ENCODE measurements at places on chromosomes 5 and 9. TPM values are rescaled to one million over a fixed set of nuclear protein-coding genes. Genes with fewer than 3 reads are reported as not detected.

DNA sequence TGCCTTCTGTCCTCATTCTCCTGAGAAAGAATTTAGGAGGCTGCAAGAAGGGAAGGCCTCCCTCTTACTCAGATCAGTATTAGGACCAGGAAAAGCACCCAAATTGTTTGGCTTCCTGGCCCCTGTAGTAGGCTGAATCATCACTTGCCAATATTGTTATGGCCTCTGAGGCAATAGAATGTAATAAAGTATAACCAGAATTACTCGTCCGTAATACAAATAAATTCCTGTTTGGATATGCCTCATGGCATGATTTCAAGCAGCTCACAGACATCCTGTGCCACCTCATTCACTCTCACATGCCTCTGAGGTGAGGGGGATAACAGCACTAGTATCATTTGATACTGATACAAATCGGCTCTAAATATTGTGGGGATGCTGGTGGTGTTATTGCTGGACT lies 427.3 kb downstream of the ISL1 start:
- no peak for DNase-seq

DNA sequence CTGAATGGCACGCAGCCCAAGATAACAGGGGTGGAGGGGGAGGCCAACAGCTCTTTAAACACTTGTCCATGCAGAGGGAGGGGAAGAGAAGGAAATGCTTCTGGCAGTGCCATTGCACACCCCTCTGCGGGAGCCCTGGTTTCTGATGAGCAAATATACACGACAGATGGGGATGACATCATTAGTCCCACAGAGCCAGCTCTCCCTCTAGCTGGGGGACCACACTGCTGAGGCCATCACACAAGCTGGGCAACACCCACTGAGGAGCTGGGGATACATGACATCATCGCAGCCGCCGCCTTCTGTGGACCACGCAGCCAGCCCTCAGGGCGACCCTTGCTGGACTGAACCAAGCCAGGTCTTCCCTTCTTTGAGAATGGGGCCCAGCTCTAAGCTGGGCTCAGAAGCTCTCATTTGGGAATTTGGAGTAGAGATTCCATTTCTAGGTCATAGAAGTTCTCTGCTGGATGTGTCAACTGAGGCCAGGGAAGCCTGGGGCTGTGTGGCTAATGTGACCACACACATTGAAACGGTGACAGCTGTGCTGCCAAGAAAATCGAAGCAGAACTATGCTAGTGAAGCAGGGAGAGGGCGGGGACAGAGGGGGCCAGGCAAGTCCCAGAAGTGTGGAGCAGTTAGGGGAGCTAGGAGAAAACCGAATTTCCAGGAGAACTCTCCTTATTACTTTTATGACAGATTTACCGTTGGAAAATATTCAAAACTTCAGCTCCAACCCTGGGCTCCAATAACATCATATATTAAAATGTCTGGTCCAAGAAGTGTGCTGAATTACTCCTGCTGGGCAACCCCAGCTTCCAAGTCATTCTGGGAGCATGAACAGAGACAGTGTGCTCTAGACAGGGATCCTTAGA lies 79.5 kb downstream of the PRRT1B start:
- DNase-seq = no peak

DNA sequence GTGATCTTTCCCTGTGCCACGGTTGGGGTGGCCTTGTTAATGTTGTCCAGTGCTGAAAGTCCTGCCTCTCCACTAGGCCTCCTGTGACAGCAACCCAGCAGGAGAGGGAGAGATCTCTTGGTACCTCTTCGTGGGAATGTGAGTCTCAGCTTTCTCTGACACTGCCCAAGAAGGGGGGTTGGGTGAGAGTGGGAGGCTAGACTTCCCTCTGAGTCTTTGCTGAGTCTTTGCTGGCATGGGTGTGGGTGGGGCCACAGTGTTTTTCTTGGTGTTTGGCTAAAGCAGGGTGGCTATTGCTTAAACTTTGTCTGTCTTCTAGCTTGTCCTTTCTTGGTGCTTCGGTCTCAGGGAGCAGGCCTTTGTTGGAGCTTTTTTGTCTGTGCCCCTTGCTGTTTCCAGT lies 145.6 kb downstream of the GNA14 start:
- DNase-seq = no peak

DNA sequence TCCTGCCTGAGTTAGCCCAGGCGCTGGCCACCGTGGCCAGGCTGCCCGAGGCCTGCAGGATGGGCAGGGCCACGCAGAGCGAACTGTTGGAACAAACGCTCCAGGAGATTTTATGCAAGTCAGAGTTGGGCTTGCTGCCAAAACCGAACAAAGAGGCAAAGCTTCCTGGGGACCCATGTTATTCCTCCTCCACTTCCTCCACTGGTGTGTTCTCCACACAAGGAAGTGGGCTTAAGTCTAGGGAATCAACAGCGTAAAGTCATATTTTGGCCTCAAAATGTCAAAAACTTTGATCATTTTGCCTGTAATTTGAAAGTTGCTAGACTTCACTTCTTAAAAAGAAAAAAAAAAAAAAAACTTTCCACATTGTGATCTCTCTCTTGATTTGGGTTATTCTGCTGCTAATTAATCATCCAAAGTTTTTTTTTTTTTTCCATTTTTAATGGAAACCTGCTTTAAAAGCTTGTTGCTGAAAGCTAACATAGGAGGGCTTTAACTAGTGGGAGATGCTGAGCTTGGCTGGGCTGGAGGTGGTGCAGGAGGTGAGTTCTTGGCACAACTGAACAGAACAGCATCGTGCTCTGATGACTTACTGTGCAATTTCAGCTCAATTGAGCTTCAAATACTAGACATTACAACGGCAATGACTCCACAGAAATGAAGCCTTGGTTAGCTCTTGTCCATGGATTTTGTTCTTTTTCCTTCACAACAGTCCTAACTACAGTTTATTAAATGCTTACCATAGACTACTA lies 73.0 kb downstream of the PTPDC1 start:
- DNase-seq = peak; percentile 79

DNA sequence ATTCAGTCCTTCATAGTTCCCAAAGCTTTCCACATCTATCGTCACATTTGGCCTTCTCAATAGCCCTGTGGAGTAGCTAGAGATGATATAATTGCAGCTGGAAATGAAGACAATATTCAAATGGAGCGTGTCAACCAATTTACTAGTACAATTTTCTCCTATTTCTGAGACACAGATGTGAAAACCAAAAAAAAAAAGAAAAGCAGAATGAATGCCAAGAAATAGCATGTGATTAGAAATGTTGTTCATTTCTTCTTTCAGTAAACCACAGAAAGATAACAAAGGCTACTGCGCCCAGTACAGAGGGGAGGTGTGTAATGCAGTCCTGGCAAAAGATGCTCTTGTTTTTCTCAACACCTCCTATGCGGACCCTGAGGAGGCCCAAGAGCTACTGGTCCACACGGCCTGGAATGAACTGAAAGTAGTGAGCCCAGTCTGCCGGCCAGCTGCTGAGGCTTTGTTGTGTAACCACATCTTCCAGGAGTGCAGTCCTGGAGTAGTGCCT lies 99.0 kb downstream of the MUSK start:
- DNase-seq = no peak

- DNase-seq = no peak
Measured at GRCh38 chr9:8188723-8189407, 389.3 kb upstream of the DMAC1 start.

DNA sequence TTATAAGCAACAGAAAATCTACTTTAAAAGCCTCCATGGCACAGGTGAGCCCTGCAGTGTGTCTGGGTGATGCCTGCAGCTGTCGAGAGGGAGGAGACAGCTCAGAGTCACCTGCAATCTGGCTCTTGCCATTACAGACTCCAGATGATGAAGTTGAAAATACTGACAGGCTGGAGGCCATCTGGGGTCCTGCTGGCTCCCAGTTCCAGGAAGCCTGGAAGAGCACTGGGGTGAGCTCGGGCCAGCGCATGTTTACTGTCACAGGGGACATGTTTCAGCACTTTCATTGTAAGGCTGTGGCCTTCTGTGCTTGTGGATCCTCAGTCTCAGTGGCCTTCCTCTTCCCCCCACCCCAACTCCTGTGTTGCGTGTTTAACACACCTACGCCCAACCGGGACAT lies 28.4 kb downstream of the CEL start:
- DNase-seq = no peak

GRCh38 chr5:137734331-137734730 lies 1.6 kb downstream of the KLHL3 start:
- peak; percentile 91 for DNase-seq

- DNase-seq = no peak
Measured at GRCh38 chr5:111655169-111655924, 101.6 kb downstream of the NREP start.

DNA sequence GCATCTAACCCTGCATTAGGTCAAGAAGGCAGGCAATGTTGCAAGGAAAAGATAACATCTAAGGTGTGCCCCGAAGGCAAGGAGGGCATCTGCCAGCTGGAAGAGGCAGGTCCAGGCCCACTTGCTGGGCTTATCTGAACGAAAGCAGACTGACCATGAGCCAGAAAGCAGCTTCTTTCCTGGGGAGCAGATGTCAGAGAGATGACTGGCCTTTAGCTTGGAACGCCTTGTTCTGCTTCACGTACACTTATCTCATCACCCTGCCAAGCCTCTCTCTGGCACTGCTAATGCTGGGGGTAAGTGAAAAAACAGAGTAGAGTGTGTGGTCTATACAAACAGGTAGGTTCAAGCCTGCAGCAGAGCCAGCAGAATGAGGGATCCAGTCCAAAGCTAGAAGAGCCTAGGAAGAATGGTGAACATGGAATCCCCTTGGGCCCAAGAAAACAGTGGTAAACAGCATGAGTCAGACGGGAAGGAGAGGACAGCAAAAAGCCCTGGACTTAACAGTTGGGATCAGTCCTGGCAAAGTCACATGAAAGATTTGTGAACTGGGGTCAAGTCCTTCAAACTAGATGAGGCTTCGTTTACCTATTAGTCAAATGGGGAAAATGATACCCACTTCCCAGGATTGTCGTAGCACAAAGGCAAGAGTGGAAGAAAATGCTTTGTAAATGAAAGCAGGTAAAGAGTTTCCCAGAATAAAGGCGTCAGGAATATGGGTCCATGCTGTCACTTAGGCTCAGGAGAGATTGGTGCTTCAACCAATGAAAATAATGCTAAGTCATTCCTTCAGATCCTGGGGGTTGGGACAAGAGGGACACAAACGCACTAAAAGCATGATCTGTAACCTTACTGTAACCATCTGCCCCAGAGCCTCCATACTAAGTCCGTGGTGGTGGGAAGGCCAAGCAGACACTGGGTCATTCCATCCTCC lies 200.9 kb downstream of the SLIT3 start:
- no peak for DNase-seq

DNA sequence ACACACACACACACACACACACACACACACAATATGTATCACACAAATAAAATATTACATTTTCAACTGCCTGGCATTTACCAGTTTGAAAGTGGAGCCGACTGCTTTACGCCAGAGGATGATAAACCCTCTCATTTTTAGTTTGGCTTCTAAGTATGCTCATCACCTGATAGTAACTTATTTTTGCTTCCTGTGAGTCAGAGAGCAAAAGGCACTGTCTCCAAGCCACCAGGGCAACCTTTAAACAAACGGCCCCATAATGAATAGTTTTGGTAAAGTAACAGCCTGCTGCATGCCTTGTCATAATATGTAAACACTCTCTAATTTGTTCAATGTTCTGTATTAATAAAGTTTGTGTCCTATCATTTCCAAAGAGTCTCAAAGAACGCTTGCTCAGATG lies 26.9 kb downstream of the KLF4 start:
- DNase-seq = no peak

- no peak for DNase-seq
Measured at GRCh38 chr5:172906436-172906835, 52.8 kb upstream of the RPL26L1 start.

GRCh38 chr5:53319315-53319714 lies 161.1 kb upstream of the FST start:
- DNase-seq = no peak

GRCh38 chr5:138721979-138722378 lies 31.2 kb upstream of the CTNNA1 start:
- no peak for DNase-seq

DNA sequence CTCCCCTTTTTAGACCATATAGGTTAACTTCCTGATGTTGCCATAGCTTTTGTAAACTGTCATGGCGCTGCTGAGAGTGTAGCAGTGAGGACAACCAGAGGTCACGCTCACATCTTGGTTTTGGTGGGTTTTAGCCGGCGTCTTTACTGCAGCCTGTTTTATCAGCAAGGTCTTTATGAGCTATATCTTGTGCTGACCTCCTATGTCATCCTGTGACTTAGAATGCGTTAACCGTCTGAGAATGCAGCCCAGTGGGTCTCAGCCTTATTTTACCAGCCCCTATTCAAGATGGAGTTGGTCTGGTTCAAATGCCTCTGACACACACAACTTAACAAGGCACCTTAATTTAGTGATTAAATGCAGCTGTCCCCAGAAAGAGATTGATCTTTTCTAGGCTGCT lies 23.9 kb upstream of the KDM4C start:
- no peak for DNase-seq

DNA sequence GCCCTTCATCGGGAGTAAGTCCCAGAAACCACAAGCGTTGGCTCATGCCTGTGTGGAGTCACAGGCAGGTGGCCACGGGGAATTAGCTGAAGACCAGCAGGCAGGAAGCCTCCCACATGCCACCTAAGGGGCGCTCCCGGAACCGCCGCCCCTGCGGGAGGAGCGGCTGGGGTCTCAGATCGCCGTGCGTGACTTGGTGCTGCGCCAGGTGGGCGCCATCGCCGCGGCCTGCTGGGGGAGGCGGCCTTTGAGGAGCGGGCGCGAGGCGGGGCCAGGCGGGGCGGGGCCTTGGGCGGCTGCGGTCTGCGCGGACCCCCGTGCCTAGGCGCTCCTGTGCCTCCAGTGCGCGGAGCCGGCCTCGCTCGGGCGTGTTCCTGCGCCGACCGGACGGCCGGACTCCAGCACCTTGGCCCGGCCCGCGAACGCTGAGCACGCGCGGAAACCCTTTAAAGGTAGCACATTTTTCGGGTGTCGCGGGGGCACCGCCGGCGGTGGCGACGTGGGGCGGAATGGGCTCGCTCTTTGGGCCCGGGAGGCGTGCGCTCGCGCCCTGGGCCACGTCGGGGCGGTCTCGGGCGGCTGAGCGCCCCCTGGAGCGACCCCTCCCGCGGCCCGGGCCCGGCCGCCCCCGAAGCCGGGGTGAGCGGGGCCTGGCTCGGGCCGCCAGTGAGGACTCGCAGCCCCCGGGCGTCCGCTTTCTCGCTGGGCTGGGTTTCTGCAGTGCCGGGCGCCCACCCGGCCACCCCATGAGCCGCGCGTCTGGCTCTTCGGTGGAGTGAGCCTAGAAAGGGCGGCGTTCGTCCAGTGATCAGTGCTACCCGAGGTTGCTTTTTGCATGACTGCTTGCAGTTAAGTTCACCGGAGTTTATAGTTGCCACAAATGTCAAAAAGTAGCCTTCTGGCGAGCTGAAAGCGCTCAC lies 24.5 kb downstream of the LECT2 start:
- no peak for DNase-seq

IL3 gene
- total RNA-seq = not detected

BTNL9 gene
- under 0.01 TPM for total RNA-seq

HAPLN1 gene
- not detected for total RNA-seq

SLC4A9 gene
- total RNA-seq = not detected

FRRS1L gene
- total RNA-seq = under 0.01 TPM

SLC6A18 gene
- not detected for total RNA-seq

GAS1 gene
- total RNA-seq = 0.77 TPM

CDKN2A gene
- 4.2 TPM for total RNA-seq

IFNA2 gene
- not detected for total RNA-seq

SHOC1 gene
- total RNA-seq = not detected

ATG10 gene
- 6.2 TPM for total RNA-seq

TXNDC8 gene
- total RNA-seq = not detected

FCHO2 gene
- 31.6 TPM for total RNA-seq
